ENCODE measurements at places on chromosomes 4 and X.

DNA sequence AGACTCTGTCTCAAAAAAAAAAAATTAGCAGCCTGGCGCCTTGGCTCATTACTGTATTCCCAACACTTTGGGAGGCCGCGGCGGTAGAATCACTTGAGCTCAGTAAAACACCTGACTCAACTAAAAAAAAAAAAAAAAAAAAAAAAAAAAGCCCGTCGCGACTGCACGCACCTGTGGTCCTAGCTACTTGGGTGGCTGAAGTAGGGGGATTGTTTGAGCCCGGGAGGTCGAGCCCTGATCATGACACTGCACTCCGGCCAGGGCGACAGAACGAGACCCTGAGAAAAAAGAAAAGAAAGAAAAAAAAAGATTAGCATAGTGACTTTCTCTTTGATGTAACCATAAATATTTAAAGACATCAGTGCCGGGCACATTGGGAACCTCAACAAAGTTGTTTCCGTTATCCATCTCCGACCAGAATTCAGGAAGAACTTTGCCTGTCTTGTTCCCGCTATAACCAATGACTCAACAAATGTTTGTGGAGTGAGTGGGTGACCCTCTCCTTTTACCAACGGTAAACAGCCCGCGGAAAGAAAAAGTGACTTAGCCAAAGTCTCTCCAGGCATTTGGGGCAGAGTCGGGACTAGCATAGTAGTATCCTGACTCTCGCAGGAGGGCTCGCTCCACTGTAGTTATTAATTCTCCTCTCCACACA is 553 bp upstream of the MED28 start:
- peak; percentile 23 for DNase-seq

DNA sequence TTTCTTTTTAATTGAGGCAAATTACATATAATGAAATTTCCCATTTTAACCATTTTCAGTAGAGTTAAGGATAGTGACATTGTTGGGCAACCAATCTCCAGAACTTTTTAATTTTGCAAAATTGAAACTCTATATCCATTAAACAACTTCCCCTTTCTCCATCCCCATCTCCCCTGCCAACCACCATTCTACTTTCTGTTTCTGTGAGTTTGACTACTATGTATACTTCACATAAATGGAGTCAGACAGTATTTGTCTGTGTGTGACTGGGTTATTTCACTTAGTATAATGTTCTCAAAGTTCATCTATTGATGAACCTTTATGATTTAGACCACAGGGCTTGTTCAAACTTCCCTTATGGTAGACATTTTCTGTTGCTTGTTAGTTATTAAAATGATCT is 364.5 kb upstream of the MAD2L1 start:
- no peak for DNase-seq

DNA sequence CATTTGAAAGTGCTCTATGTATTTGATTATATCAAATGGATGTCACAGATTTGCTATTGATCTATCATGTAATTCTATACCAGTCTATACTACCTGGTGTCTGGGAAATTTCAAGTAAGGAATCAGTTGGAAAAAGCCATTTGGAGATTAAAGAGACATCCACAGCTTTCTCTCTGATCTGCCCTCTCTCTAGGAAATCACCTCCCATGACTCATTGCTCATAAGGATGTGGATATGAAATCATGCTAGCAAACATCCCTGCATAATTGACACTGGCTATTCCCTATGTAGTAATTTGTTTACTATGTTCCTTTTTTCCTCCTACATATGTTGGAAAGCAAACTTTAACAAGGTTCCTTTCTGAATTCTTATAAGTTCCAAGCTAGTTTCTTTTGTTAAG is 94.3 kb downstream of the TEX13A start:
- no peak for DNase-seq

DNA sequence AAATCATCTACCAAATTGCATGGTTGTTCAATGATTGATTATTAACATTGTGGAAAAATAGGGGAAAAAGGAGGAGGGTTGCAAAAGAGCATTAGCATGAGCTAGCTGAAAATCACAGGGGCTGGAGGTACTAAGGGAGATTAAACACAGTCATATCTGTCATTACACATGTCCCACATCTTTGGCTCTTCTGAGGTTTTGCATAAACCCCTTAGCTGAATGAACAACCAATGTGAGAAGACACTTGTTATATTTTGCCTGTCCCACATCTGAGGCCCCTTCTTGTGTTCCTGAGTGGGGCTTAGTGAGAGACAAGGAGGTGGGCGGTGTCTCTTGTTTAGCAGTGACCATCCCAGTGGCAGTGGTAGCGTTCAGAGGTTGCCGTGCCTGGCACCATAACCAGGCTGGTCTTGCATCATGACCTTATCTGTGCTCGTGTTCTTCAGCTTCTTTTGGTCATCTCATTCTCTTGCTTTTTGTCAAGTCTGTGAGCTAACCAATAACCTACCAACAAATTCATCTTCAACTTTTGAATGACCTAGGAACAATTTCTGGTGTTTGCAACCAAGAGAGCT is 95.6 kb downstream of the MID1IP1 start:
- no peak for DNase-seq

DNA sequence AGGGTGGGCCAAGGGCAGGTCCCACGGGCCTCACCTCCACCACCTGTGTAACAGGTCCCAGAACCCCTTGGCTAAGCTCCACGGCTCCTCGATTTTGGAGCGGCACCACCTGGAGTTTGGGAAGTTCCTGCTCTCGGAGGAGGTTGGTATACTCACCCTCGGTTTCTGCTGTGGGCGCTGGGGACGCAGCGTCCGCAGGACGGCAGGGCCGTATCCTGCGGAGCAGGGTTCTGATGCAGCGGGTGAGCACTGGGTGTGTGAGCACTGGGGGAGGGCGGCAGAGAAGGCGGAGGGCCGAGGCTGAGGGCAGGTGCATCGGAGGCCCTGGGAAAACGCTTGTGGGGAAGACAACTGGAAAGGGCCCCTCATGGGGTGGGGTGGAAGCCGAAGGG is 11.0 kb downstream of the ATP5ME start:
- no peak for DNase-seq

DNA sequence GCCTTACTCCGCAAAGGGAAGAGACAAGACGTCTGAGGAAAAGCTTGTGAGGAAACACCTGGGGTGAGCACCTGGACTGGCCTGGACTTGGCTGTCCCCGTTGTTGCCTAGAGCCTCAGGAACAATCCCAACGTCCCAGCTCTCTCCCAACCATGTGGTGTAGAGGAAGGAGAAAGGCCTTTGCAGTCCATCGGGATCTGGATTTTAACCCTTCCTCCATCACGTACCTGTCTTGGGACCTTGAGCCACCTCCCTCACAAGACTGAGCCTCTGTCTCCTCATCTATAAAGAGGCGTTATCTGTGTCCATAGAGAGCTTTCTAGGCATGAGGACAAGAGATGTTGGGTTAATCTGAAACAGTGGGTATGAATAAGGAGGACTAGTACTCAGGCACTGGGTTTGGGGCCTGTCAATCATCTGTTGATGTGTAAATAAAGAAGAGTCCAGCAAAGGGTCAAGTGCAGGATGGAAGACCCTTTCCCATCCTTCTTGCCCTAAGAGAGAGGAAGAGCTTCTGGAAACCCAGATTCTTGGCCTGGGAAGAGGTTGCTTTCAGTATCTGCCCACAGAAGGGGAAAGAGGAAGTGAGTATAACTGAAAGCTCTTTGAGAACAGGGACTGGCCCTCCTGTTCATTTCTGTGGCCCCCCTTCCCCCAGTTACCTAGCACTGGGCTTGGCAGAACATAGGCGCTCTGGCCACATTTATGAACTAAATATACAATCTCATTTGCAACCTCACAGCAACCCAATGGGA is 137.1 kb downstream of the PJA1 start:
- no peak for DNase-seq

DNA sequence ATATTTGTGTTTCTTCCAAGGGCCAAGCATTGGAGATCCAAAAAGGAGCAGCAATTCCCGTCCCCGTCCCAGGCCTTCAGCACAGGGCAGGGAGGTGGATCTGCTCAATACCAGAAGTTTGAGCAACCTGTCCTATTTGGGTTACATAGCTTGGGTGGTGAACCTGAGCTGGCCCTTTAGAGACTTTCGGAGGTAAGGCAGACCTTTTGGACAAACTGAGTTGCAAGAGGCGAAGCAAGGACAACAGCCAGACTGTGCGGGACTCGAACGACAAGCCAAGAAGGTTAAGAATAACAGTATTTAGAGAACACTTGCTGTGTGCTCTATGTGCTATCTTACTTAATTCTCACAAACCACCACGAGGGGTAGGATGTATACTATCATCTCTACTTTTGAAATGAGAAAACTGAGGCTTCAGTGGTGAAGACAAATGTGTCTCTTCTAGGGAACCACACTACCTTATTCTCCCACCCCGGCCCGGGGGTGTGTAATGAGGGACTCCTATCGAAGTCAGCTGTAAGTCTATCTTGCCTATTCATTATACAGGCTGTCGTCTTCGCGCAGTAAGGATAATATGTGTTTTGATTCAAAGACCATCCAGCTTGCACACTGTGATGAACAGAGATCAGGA is 1.3 kb downstream of the NOP14 start:
- DNase-seq = no peak

GRCh38 chrX:47232803-47233332 is at the start of gene USP11:
Gene USP11, plus strand, starts transcription at chrX:47233009. Its CDS starts 35 bp downstream, at chrX:47233044.
- DNase-seq = peak; percentile 9

- no peak for DNase-seq
Observed at GRCh38 chrX:105461016-105461415, 240.5 kb upstream of the TEX13A start.

DNA sequence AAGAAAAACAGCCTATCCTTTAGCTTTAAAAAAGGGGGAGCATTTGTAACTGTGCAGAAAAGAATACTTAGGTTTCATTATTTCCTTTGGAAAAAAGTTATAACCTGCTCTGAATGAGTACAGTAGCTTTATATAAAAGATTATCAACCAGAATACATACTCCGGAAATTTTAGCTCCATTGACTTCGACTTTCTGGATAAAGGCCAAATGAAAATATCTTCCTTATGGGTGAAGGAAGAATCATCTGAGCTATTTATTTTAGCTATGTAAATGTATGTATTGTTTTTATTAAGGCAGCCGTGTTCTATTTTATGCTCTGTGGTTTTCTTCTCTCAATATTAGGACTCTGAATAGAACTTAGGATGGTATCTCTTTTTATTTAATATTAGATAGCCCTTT is 69.0 kb upstream of the ETNPPL start:
- no peak for DNase-seq

DNA sequence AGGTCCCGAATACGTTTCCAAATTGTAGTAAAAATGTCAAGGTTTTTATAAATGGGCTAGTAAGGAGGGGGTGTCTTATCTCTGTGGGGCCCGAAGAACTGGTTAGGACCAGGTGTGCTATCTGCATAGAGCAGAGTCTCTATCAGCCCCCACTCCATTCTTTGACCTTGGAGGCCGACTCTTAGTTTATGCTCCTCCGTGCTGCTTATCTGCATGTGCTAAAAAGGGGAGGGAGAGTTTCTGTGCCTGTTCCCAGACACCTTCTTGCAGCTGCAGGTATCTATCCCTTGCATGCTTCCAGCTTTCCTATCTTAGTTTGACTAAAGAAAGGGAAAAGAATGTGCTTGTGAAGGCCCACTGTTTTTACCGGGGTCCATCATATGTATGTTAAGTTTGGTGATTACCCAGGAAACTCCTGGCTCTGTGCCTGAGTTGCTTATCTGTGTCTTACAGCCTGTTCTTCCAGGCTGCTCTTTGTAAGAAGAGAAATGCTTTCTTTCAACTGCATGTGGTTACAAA is 28.6 kb upstream of the NAF1 start:
- DNase-seq = no peak

GRCh38 chr4:136571315-136571714 is 961.0 kb downstream of the PCDH18 start:
- no peak for DNase-seq

DNA sequence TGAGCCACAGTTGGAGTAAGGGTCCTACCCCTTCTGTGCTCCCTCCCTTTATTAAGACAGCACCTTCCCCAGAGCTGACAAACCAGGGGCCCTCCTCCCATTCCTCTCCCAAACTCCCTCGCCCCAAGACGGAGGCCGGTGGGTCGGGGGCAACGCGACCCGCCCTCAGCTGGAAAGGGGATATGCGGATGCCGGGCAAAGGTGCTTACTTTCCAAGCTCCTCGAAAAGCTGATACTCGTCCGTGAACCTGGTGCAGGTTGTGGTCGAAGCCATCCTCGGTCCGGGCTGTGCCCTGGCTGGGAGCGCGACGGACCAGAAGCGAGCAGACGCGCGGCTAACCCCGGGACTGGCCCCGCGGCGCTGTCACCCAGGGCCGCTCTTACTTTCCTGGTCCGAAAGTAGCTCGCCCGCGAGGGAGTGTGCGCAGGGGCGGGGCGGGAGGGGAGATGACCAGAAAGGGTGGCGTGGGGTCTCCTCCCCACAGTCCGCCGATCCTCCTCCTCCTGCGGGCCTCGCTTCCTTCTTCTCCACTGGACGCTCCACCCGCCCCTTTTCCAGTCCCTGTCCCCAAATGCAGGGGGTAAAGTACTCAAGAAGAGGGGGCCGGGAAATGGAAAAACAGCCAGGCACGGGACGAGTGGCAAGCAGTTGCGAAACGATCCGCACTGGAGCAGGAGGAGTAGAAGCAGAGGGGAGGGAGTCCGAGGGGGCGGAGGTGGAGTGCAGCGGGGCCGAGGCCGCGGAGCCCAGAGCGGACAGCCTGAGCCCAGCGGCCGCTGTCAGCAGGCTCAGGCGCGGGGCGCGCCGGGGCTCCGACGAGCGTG is 531 bp downstream of the CAMK2D start:
- peak; percentile 73 for DNase-seq

GRCh38 chrX:105477351-105477750 is 256.9 kb upstream of the TEX13A start:
- no peak for DNase-seq

- no peak for DNase-seq
Observed at GRCh38 chrX:146754268-146754667, 55.3 kb upstream of the CXorf51B start.

DNA sequence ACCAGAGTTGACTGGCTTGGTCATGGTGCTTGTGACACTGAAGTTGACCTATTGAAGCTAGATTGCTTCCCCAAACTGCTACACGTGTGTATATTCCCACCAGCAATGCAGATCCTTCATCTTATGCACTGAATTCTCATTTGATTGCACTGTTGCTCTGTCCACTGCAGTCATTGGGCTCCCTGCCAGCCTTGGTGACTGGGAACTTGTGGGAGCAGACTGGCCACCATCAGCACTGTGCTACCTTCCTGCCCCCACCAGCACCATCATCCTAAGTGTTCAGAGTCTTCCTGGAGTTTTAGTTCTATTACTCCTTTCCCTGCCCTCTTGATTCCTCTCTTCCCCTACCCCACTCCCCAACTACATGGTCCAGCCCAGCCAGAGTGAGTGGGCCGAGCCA is 117.7 kb upstream of the PRPS2 start:
- no peak for DNase-seq

DNA sequence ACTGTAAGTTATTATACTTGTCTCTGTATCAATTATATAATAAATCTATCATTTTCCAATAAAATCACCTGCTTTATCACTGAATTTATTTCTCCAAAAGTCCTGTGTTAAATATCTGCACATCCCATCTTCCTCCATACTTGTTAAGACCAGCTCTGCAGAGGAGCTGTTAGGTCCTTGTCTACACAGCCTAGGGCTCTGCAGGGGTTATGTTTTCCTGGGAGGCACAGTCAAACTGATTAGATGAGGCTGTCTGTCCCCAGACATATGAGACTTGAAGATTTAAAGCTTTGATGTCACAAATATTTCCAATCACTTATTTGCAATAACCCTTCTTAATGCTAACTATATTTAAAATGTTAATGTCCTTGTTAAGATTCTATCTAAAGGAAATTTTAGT is 446.8 kb downstream of the TRAM1L1 start:
- DNase-seq = no peak

- no peak for DNase-seq
Observed at GRCh38 chrX:75655627-75656026, 129.4 kb downstream of the MAGEE2 start.

Data from fibroblast of the conjunctiva (primary cell).